Activated CD4-positive, alpha-beta memory T cell treated with anti-CD3 and anti-CD28 coated beads, Interleukin-2, amount 10 ng/mL, durations not matched to agents 7 days and 5 days (primary cell): ENCODE measurements at places on chromosomes 7 and 10.

DNA sequence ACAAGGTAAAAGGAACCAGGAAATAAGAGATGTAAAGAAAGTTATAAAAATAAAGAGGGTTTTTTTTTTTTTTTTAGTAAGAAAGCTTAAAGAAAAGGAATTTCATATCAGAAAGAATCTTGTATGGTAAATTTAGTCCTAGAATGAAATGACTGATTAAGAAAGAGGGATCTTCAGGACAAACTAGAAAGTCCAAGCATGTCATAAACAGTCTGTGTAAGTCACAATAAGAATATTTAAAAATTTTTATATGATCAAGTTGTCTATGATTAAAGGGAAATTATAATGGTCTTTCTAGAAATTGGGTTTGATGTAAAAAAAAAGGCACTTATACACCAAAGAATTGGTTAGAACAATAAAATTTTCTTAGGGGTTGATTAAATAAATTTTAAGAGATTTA, 289.5 kb downstream of the XPNPEP1 start:
- no peaks in the 10 kb centered on the region for H3K4me1 ChIP-seq
- H3K27me3 ChIP-seq = no peaks in the 10 kb centered on the region
- DNase-seq = no peak
- no peaks in the 10 kb centered on the region for H3K36me3 ChIP-seq
- H3K4me3 ChIP-seq = no peak overlapping the region

DNA sequence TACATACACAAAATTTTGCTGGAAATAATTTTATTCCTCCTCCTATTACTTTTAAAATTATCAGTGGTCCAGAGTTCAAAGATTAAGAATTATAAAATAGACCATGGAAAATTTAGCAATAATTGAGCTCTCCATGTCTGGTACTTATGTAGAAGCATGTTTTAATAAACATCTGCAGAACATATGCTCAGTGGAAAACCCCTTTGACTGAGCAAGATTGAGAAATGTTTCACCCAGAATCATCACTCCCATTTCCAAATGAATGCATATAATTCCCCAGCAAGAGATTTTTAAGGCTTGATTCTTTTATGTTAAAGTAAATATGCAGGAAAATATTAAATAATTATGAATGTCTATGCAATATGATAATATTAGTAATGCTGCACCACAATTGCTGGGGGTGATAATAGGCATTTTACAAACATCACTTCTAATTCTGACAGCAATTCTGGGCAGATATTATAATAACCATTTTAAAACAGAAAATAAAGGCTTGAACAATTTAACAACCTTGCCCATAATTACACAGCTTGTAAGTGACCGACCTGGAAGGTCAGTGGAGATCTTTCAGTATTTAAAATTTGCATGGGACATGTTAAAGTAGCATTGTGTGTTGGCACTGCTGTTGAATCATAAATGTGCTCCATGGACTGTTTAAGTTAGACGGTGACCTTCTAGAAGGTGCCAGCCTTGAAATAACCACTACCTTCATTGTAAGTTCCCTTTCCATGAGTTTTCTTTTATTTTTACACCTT, 45.6 kb upstream of the TES start:
- DNase-seq = no peak
- H3K4me1 ChIP-seq = peaks cover 23% of the 10 kb centered on the region
- no peak overlapping the region for H3K27ac ChIP-seq
- no peaks in the 10 kb centered on the region for H3K36me3 ChIP-seq
- H3K4me3 ChIP-seq = no peak overlapping the region
- peaks cover 16% of the 10 kb centered on the region for H3K27me3 ChIP-seq

DNA sequence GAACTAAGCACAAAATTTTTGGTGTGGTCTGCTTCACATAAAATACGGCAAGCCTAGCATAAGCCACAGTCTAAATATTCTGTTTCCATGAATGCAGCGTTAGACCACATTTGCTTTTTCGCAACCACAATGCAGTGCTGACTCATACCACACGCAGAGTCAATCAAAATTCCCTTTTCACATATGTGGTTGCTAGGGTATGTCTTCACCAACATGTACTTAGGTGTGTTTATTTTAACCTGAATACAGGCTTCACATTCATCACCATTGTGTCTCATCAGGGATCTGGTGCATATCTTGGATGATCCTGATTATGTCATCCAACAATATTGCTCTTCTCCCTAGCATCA, 90.8 kb downstream of the CHN2 start:
- no peak overlapping the region for H3K27ac ChIP-seq
- H3K27me3 ChIP-seq = peaks cover 59% of the 10 kb centered on the region
- peak; percentile 62 for DNase-seq
- no peaks in the 10 kb centered on the region for H3K36me3 ChIP-seq

GRCh38 chr10:58807629-58808022, 295.0 kb downstream of the BICC1 start:
- H3K27ac ChIP-seq = no peak overlapping the region
- no peak for DNase-seq
- H3K4me1 ChIP-seq = no peaks in the 10 kb centered on the region
- no peaks in the 10 kb centered on the region for H3K36me3 ChIP-seq
- H3K27me3 ChIP-seq = no peaks in the 10 kb centered on the region
- H3K4me3 ChIP-seq = no peak overlapping the region

- no peak for DNase-seq
- H3K27ac ChIP-seq = no peak overlapping the region
- no peaks in the 10 kb centered on the region for H3K36me3 ChIP-seq
These were observed 64.9 kb downstream of the PLPP4 start for GRCh38 chr10:120521880-120522279.

DNA sequence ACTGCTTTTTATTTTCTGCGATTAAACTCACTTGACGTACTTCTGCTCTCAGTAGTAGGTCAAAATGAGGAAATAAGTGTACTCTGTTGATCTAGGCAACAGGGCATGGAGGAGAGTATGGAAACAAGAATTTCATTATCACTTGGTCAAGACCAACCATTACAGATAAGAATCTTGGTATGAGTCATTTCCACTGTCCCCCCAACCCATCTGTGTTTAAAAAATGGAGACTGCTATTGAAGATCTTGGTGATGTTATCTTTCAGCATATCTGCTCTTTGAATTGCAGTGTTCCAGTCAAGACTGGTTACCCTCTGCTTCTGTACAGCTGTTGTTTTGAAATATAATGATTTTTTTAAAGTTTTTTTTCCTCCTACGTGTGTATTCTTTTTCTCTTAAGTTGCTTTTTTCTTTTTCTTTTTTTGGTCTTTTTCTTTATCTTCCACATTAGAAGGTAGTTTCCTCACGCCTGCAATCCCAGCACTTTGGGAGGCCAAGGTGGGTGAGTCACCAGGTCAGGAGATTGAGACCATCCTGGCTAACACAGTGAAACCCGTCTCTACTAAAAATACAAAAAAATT, 11.7 kb downstream of the STAM start:
- H3K4me1 ChIP-seq = peaks cover 64% of the 10 kb centered on the region
- no peaks in the 10 kb centered on the region for H3K27me3 ChIP-seq
- peaks cover 74% of the 10 kb centered on the region for H3K36me3 ChIP-seq
- peak overlapping the region; percentile 51 for H3K27ac ChIP-seq
- H3K4me3 ChIP-seq = peak overlapping the region; percentile 3

GRCh38 chr7:110522761-110523200, 568.1 kb upstream of the LRRN3 start:
- no peaks in the 10 kb centered on the region for H3K36me3 ChIP-seq
- no peak overlapping the region for H3K4me3 ChIP-seq
- H3K4me1 ChIP-seq = no peaks in the 10 kb centered on the region
- DNase-seq = no peak
- H3K27me3 ChIP-seq = no peaks in the 10 kb centered on the region
- no peak overlapping the region for H3K27ac ChIP-seq

- H3K4me3 ChIP-seq = no peak overlapping the region
- no peaks in the 10 kb centered on the region for H3K36me3 ChIP-seq
- peaks cover 3% of the 10 kb centered on the region for H3K4me1 ChIP-seq
These were observed 34.4 kb upstream of the CUL1 start for GRCh38 chr7:148664324-148664723.

- no peak overlapping the region for H3K4me3 ChIP-seq
- no peak overlapping the region for H3K27ac ChIP-seq
- no peak for DNase-seq
- no peaks in the 10 kb centered on the region for H3K4me1 ChIP-seq
- H3K27me3 ChIP-seq = peaks cover 2% of the 10 kb centered on the region
These were observed 265.7 kb upstream of the IMMP2L start for GRCh38 chr7:111827863-111828504.

- no peak overlapping the region for H3K27ac ChIP-seq
- H3K4me3 ChIP-seq = no peak overlapping the region
- no peaks in the 10 kb centered on the region for H3K36me3 ChIP-seq
- no peaks in the 10 kb centered on the region for H3K4me1 ChIP-seq
- DNase-seq = no peak
These were observed 11.9 kb downstream of the NPTX2 start for GRCh38 chr7:98629001-98629431.

- peaks cover 21% of the 10 kb centered on the region for H3K4me1 ChIP-seq
- peak; percentile 12 for DNase-seq
- no peaks in the 10 kb centered on the region for H3K36me3 ChIP-seq
- peaks cover 5% of the 10 kb centered on the region for H3K27me3 ChIP-seq
- H3K27ac ChIP-seq = no peak overlapping the region
These were observed 33.8 kb downstream of the JAKMIP3 start for GRCh38 chr10:132099389-132100090.

- H3K36me3 ChIP-seq = no peaks in the 10 kb centered on the region
- no peaks in the 10 kb centered on the region for H3K4me1 ChIP-seq
- no peak overlapping the region for H3K4me3 ChIP-seq
- DNase-seq = no peak
These were observed 22.3 kb upstream of the SEC61G start for GRCh38 chr7:54781134-54781920.

DNA sequence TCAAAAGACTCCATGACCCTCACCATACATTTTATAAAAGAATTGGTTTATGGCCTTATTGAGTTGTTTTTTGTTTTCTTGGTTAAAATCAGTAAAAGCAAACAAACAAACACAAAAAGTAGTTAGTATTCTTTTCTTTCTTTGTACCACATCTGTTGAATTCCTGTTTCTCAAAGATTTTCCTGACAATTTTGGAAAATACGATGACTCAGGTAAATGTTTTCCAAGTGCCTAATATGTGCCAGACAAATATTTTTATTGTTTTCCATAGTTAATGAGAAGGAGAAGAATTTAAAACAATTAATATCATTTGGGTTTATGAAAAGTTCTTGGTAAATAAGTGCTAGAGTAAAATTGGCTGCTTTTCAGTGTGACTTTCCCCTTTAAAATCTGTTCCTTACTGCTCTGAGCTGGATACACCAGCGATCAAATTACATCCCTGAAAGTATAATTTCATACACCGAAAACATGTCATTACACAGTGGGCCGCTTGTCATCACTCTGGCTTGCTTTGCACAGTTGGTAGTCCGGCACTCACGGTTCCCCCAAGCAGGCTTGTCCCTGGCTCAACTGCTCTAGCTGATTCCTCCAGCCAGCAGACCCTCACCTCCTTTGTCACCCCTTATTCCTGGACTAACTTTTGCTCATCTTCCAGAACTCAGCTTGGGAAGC, 80.5 kb downstream of the TBXAS1 start:
- no peak for DNase-seq
- H3K36me3 ChIP-seq = peaks cover 24% of the 10 kb centered on the region
- H3K4me1 ChIP-seq = peaks cover 5% of the 10 kb centered on the region
- H3K27ac ChIP-seq = no peak overlapping the region
- H3K27me3 ChIP-seq = peaks cover 13% of the 10 kb centered on the region

DNA sequence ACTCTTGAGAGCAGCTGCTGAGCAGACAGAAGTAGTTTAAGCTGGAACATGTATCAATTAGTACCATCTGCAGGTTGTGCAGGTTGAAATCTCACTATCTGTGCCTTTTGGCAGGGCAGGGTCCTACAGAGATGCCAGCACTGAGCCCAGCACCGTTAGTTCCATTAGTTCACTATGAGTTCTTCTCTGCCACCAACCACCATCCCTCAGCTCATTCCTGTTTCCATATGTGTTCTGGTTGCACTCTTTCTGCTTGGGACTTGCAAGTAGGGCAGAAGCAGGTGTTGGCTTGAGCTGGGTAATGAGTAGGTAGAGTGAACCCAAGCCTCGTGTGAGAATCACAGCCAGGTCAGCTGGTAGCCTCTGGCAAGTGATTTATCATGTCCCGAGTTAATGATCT, 2.8 kb downstream of the SMO start:
- no peak overlapping the region for H3K27ac ChIP-seq
- H3K27me3 ChIP-seq = peaks cover 55% of the 10 kb centered on the region
- no peak for DNase-seq
- no peak overlapping the region for H3K4me3 ChIP-seq

- no peak overlapping the region for H3K27ac ChIP-seq
- H3K4me3 ChIP-seq = no peak overlapping the region
- no peaks in the 10 kb centered on the region for H3K36me3 ChIP-seq
- DNase-seq = no peak
- no peaks in the 10 kb centered on the region for H3K27me3 ChIP-seq
- peaks cover 13% of the 10 kb centered on the region for H3K4me1 ChIP-seq
These were observed 63.3 kb downstream of the ZMIZ1 start for GRCh38 chr10:79131836-79132631.

DNA sequence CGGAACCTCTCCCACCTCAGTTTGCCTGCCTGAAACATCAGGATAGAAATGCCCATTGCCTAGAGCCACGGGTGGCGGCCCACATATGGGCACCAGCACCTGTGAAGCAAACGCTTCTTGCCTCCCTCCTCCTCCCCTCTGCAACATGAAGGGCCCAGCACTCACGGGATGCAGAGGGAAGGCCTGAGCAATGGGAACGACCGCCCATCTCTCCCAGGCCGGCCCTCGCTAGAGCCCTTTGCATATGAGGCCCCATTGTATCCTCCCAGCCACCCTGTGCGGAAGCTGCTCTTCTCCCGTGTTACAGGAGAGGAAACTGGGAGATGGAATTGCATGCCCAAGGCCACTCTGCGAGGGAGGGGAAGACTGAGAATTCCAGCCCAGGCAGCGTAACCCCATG, 88.2 kb downstream of the RGS10 start:
- DNase-seq = no peak
- H3K4me1 ChIP-seq = peaks cover 5% of the 10 kb centered on the region
- H3K27me3 ChIP-seq = no peaks in the 10 kb centered on the region
- H3K36me3 ChIP-seq = no peaks in the 10 kb centered on the region

GRCh38 chr10:30935078-30935477, 96.6 kb downstream of the ZNF438 start:
- no peak overlapping the region for H3K4me3 ChIP-seq
- no peak for DNase-seq
- no peaks in the 10 kb centered on the region for H3K27me3 ChIP-seq
- no peak overlapping the region for H3K27ac ChIP-seq
